ENCODE measurements at places on chromosomes 6 and 20. TPM values are rescaled to one million over a fixed set of nuclear protein-coding genes. Genes with fewer than 3 reads are reported as not detected.

- DNase-seq, result no peak
Observed at GRCh38 chr6:17419189-17419575, 25.8 kb downstream of the CAP2 start.

DNA sequence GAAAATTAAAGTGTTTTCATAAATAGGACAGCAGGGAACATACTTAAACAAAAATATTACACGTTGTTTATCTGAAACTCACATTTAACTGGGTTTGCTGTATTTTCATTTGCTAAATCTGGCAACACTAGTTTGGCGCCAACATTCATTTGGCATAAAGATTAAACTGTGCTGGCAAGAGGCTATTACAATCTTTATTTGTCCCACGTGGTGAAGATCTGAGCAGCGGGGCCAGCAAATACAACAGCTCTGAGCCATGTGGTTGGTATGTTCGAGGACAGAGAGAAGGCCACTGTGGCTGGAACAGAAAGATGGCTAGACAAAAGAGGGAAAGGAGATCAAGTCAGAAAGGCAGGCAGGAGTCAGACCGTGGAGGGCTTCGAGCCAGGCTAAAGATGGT is 234.2 kb downstream of the ZNF217 start:
- DNase-seq, result no peak

DNA sequence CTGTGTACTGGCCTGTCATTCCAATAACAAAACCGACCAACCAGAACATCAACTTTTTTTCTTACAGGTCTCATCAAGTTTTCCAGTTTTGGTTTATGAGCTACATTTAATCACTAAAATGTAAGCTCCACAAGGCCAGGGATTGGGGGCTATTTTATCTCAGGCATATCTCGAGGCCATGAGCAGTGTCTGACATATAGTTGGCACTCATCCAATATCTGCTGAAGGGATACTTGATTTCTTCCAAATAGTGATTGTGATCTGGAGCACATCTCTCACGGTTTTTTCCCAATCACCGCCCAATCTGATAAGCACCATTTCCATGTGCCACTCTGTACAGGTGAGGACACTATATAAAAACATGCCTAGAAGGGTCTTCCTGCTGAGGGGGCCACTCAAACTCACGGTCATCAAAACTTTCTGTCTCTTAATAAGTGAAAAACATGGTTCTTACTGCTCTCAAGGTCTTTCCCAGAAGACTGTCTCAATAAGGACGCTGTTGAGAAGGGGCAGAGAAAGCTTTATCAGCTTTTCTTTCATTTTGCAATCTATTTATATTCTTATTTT is 65.5 kb downstream of the MAN1A1 start:
- no peak for DNase-seq

- peak; percentile 12 for DNase-seq
Observed at GRCh38 chr6:87483929-87484328, 11.2 kb downstream of the SLC35A1 start.

DNA sequence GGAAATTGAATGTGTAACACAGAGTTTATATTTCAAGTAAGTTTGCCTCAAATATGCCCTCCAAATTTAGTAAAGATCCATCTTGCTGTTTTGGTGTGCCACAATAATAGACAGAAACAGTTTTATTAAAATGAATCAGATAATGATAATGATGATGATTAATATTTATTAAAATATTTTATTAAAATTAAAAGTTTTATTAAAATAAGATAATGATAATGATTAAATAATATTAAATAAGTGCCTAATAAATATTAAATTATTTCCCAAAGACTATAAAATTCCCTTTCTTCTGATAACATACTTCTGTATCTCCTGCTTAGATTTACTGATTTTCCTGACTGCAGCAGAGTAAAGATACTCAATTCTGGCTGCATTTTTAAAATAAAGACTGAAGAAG is 134.5 kb downstream of the PRDM13 start:
- no peak for DNase-seq

The LGSN gene
- not detected for total RNA-seq

GRCh38 chr20:50146732-50147662 is 6.5 kb downstream of the PEDS1 start:
- DNase-seq, result peak; percentile 88

DNA sequence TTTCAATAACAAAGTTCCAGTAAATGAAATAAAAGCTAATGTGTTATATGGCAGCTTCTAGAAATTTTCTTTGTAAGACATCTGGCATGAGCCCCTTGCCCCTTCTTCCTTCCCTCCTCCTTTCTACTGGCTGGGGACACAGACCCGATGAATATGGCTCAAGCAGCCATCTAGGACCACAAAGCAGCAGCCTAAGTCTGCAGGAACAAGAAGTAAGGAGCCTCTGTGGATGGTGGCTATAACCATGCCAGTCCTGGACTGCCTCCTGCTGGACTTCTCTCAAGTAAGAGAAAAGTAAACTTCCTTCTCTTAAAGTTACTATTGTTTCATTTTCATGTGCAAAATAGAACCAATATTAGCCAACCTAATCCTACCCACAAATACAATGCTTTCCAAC is 114.9 kb upstream of the DST start:
- no peak for DNase-seq

GRCh38 chr6:40956936-40957335 is 82.1 kb downstream of the UNC5CL start:
- DNase-seq, result no peak

DNA sequence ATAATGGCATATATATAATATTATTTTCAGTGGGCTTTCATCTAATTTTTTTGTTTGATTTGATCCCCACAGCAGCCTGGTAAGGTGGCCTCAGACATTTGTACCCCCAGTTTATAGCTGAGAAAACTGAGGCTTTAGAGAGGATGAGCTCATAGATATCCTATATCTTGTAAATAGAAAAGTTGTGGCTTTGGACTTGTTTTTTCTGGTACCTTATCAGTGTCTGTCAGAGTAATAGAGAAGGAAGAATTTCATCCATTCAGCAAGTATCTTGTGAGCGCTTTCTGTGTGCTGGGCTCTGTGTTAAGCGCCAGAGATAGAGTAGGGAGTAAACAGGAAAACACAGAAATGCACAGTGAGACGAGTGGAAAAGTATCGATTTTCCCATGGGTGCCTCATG is 27.9 kb downstream of the TAF11 start:
- no peak for DNase-seq

The PKHD1 gene
- total RNA-seq, result not detected

The PSORS1C2 gene
- not detected for total RNA-seq

The PSMB9 gene
- total RNA-seq, result 329 TPM

The ZNF512B gene
- total RNA-seq, result 21.4 TPM

GRCh38 chr6:74420221-74420620 is 724.2 kb downstream of the CD109 start:
- no peak for DNase-seq

The C6orf52 gene
- 1.1 TPM for total RNA-seq

The MTFR2 gene
- total RNA-seq, result 26.3 TPM

DNA sequence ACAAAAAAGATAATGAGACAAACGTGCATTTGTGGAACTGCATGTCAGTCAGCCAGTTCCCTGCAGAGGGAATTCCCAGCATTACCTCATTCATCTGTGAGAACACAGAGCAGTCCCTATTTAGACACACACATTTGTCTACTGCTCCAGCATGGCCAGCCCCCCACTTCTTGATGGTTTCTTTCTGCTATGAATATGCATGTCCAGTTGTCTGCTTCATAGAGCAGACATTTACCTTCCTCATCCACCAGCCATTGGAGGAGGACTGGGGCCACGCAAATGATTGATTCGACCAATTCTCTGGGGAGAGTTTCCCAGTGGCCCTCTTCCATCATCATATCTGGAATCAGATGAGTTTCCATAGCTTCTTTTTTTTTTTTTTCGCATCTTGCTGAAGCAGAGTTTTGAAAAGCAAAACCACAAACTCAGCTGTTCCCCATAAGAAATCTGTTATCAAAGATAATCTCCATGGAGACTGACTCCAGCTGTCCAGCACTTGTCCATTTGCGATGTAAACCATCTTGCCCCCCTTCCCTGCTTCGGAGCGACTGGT is 11.8 kb downstream of the ENPP1 start:
- no peak for DNase-seq

- DNase-seq, result no peak
Observed at GRCh38 chr20:34104059-34104458, 8.0 kb downstream of the EIF2S2 start.

DNA sequence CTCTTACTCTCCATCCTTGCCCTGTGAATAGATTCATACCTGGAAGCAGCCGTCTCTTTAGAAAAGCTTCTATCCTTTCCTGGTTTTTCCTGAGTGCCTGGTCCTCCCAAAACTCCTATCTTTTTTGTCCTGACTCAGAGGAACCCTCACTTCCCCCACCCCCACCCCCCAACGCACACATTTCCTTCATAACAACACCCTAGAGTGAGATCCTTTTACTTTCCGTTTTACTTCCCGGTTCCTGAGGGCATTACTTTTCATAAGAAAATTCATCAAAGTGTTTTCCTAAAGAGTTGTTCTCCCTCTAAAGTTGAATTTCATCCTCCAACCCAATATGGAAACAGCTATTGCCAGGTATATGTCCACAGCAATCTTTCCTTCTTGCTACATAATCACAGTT is 327.0 kb downstream of the NRN1 start:
- DNase-seq, result no peak

GRCh38 chr6:91281901-91282300 is 695.0 kb upstream of the MAP3K7 start:
- no peak for DNase-seq

DNA sequence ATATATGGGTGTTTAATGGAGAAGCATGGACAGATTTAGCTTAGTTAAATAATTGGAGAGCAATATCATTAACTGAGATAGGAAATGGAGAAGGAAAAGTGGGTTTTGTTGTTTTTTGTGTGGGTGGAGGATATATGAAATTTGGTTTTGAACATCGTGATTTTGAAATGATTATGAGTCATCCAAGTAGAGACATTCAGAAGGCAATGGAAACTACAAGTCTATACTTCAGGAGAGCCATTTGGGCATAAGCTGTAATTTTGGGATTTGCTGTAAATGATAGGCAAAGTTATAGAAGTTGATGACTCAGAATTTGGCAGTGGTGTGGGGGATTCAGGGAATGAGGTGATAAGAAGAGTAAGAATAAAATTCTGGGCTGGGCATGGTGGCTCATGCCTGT is 27.4 kb upstream of the FAM135A start:
- no peak for DNase-seq

GRCh38 chr20:36175475-36175995 is 21.0 kb downstream of the EPB41L1 start:
- no peak for DNase-seq

The BTN1A1 gene
- not detected for total RNA-seq

GRCh38 chr6:28429781-28430180 is 13.5 kb downstream of the ZSCAN23 start:
- DNase-seq, result no peak

The TCP11 gene
- total RNA-seq, result not detected

DNA sequence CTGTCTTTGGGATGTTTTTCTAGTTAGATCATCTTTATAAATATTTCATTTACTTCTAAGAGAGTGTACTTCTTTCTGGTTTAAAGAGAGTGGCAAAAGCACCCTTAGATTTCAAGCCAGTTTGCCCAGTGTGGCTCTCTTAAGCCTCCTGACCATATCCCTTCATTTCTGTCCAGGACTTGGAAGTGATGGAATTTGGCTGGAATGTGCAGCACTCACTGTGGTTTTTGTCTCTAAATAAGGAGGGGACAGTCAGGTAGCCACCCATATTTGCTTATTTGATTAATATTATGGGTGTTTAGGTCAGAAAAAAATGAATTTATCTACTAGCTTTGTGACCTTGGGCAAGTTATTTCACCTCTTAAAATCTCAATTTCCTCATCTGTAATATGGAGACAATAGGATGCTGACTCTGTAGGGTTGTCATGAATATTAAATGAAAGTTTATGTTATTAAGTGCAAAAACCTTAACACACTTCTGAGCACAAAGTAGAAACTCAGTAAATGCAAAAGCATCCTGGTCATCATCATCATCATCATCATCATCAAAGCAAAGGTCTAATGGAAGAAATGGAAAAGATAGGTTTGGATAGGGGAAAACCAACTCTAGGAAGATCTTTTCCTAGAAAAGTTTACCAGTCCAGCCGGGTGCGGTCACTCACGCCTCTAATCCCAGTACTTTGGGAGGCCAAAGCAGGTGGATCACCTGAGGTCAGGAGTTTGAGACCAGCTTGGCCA is 3.1 kb downstream of the CRYBG1 start:
- no peak for DNase-seq

The TNF gene
- total RNA-seq, result 46.5 TPM

DNA sequence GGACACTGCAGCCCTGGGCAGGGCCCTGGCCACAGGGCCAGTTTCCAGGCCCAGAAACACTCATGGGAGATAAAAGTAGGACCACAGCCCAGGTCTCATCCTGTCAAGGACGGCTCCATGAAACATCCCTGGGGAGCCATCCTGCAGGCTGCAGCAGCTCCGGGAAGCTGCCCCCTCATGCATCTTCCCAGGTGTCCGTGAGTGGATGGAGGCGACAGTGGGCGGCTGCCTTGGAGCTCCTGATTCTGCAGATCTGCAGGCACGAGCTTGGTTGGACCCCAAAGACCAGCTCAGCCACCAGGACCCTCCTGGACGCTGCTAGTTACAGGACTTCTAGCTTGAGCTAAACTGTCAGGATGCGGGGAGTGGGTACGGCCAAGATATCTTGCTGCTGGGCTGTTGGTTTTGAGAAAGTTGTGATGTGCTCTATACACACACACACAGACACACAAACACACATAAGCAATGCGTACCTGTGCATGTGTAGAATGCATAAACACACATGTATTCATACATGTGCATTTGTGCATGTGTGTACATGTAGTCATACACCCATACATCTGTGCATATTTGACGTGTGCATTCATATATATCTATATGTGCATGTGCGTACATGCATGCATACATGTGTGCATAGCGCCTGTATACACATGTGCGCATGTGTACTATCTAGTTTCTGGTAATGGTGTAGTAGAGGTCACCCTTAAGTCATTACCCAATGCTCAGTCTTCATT is 297.8 kb downstream of the TAF4 start:
- no peak for DNase-seq

The RCAN2 gene
- total RNA-seq, result 0.57 TPM

GRCh38 chr20:53582574-53583351 is 10.9 kb downstream of the ZNF217 start:
- peak; percentile 42 for DNase-seq

The ENPP4 gene
- total RNA-seq, result 5.0 TPM

The PRICKLE4 gene
- not detected for total RNA-seq

DNA sequence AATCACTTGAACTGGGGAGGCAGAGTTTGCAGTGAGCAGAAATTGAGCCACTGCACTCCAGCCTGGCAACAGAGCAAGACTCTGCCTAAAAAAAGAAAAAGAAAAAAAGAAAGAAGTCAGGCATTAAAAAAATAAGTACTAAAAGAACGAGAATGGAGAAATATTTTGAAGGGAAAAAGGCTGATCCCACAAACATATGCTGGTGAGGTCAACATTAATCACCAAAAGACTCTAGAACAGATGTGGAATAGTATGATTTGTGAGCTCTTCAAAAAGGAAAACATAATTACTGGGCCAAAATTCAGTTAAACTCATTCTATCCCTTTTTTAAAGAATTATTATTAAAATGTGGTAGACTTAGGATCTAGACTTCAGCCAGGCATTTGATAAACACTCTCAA is 61.2 kb upstream of the NRSN1 start:
- DNase-seq, result no peak
